ENCODE measurements at places on chromosomes 5 and 9.

- no peak for DNase-seq
- no peaks in the 10 kb centered on the region for H3K27me3 ChIP-seq
- no peak overlapping the region for H3K4me3 ChIP-seq
- H3K36me3 ChIP-seq: no peaks in the 10 kb centered on the region
Observed at GRCh38 chr5:111863801-111864200, 106.8 kb upstream of the NREP start.

GRCh38 chr5:39361306-39361705, 3.0 kb downstream of the C9 start:
- H3K27ac ChIP-seq: no peak overlapping the region
- no peak for DNase-seq
- H3K4me1 ChIP-seq: no peaks in the 10 kb centered on the region
- no peaks in the 10 kb centered on the region for H3K27me3 ChIP-seq
- H3K36me3 ChIP-seq: no peaks in the 10 kb centered on the region
- H3K4me3 ChIP-seq: no peak overlapping the region

GRCh38 chr5:164824671-164825070, 1319.3 kb downstream of the MAT2B start:
- no peak overlapping the region for H3K4me3 ChIP-seq
- peaks cover 5% of the 10 kb centered on the region for H3K4me1 ChIP-seq
- DNase-seq: no peak
- peaks cover 3% of the 10 kb centered on the region for H3K27me3 ChIP-seq
- no peaks in the 10 kb centered on the region for H3K36me3 ChIP-seq

- H3K27me3 ChIP-seq: peaks cover 74% of the 10 kb centered on the region
- H3K36me3 ChIP-seq: no peaks in the 10 kb centered on the region
- peaks cover 4% of the 10 kb centered on the region for H3K4me1 ChIP-seq
- no peak within 1 kb of the TSS for H3K27ac ChIP-seq
Observed at GRCh38 chr5:169637085-169637548, at the start of gene DOCK2. Gene DOCK2 (plus strand): TSS chr5:169637275. CDS start chr5:169637327, 52 bp downstream.

- peaks cover 5% of the 10 kb centered on the region for H3K4me1 ChIP-seq
- H3K27ac ChIP-seq: no peak overlapping the region
- no peaks in the 10 kb centered on the region for H3K27me3 ChIP-seq
Observed at GRCh38 chr5:108174286-108174685, 207.6 kb downstream of the FBXL17 start.

DNA sequence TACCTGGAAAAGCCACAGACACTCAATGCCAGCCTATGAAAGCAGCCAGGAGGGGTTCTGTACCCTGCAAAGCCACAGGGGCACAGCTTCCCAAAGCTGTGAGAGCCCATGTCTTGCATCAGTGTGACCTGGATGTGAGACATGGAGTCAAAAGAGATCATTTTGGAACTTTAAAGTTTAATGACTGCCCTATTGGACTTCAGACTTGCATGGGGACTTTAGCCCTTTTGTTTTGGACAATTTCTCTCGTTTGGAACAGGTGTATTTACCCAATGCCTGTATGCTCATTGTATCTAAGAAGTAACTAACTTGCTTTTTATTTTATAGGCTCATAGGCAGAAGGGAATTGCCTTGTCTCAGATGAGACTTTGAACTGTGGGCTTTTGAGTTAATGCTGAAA, 244.9 kb upstream of the TYRP1 start:
- no peak overlapping the region for H3K4me3 ChIP-seq
- H3K27me3 ChIP-seq: no peaks in the 10 kb centered on the region
- H3K4me1 ChIP-seq: no peaks in the 10 kb centered on the region
- DNase-seq: no peak
- no peaks in the 10 kb centered on the region for H3K36me3 ChIP-seq
- no peak overlapping the region for H3K27ac ChIP-seq

- DNase-seq: no peak
- no peak overlapping the region for H3K4me3 ChIP-seq
- no peaks in the 10 kb centered on the region for H3K4me1 ChIP-seq
- no peaks in the 10 kb centered on the region for H3K36me3 ChIP-seq
- H3K27me3 ChIP-seq: peaks cover 6% of the 10 kb centered on the region
Observed at GRCh38 chr9:121930956-121931355, 162.2 kb downstream of the TTLL11 start.

DNA sequence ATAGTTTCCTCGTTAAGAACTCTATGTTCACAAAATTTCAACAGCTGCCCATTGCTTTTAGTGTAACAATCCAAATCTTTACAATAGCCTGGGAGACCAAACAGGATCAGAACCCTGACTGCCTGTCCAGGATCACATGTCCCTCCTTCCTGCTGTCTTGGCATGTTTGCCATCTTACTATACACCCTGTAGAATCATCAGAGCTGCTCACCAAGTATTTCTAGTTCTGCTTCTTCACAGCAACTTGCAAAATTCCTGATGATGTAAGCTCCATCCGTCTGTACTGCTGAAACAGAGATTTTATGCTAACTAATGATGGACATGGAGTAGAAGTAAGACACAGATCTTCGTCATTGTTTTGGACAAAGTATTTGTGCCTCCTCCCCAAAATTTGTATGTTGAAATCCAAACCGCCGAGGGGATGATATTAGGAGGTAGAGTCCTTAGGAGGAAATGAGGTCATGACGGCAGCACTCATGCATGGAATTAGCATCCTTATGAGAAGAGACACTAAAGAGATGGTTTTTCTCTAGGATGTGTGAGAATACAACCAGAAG, 464.9 kb upstream of the BRINP1 start:
- H3K4me3 ChIP-seq: no peak overlapping the region
- H3K27me3 ChIP-seq: peaks cover 28% of the 10 kb centered on the region
- H3K36me3 ChIP-seq: no peaks in the 10 kb centered on the region
- no peak overlapping the region for H3K27ac ChIP-seq
- no peak for DNase-seq

GRCh38 chr9:21994556-21995005, at the start of gene CDKN2B-AS1:
Gene CDKN2B-AS1 (plus strand): TSS chr9:21994791.
- H3K36me3 ChIP-seq: peaks cover 2% of the 10 kb centered on the region
- H3K27me3 ChIP-seq: peaks cover 23% of the 10 kb centered on the region
- DNase-seq: peak; percentile 65

GRCh38 chr5:174402222-174402812, 322.1 kb upstream of the MSX2 start:
- H3K27me3 ChIP-seq: no peaks in the 10 kb centered on the region
- H3K27ac ChIP-seq: no peak overlapping the region
- H3K36me3 ChIP-seq: no peaks in the 10 kb centered on the region
- no peak overlapping the region for H3K4me3 ChIP-seq

DNA sequence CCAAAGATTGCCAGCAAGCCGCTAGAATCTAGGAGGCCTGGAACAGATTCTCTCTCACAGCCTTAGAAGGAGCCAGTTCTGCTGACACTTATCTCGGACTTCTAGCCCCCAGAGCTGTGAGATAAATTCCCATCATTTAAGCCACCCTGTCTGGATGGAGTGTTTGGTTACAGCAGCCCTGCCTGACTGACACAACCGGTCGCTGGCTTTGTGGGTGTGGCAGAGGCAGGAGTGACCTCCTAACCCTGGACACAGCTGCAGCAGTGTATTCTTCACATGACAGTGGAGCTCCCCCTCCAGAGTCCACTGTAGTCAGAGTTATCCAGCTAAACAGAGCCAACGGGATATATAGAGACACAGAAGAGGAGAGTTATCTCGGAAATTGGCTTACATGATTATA, 21.2 kb upstream of the IL17B start:
- H3K36me3 ChIP-seq: no peaks in the 10 kb centered on the region
- H3K4me3 ChIP-seq: no peak overlapping the region
- peaks cover 33% of the 10 kb centered on the region for H3K4me1 ChIP-seq
- H3K27ac ChIP-seq: peak overlapping the region; percentile 84
- no peak for DNase-seq

GRCh38 chr5:13910201-13910600, 34.3 kb downstream of the DNAH5 start:
- H3K4me3 ChIP-seq: no peak overlapping the region
- H3K27me3 ChIP-seq: no peaks in the 10 kb centered on the region

GRCh38 chr9:7273575-7273974, 515.8 kb downstream of the KDM4C start:
- peaks cover 24% of the 10 kb centered on the region for H3K27me3 ChIP-seq
- no peak overlapping the region for H3K4me3 ChIP-seq
- DNase-seq: no peak
- H3K4me1 ChIP-seq: peaks cover 3% of the 10 kb centered on the region

- H3K4me3 ChIP-seq: peak within 1 kb of the TSS; percentile 69
- no peaks in the 10 kb centered on the region for H3K36me3 ChIP-seq
- H3K4me1 ChIP-seq: peaks cover 8% of the 10 kb centered on the region
- peaks cover 84% of the 10 kb centered on the region for H3K27me3 ChIP-seq
- DNase-seq: peak; percentile 61
- H3K27ac ChIP-seq: no peak within 1 kb of the TSS
Observed at GRCh38 chr9:17578911-17579793, at the start of gene SH3GL2. Gene SH3GL2 (plus strand): TSS chr9:17579066.

- H3K36me3 ChIP-seq: no peaks in the 10 kb centered on the region
- peaks cover 8% of the 10 kb centered on the region for H3K4me1 ChIP-seq
- H3K27me3 ChIP-seq: no peaks in the 10 kb centered on the region
- H3K27ac ChIP-seq: peak overlapping the region; percentile 88
- no peak overlapping the region for H3K4me3 ChIP-seq
- DNase-seq: no peak
Observed at GRCh38 chr9:110114859-110115201, 93.1 kb downstream of the C9orf152 start.

DNA sequence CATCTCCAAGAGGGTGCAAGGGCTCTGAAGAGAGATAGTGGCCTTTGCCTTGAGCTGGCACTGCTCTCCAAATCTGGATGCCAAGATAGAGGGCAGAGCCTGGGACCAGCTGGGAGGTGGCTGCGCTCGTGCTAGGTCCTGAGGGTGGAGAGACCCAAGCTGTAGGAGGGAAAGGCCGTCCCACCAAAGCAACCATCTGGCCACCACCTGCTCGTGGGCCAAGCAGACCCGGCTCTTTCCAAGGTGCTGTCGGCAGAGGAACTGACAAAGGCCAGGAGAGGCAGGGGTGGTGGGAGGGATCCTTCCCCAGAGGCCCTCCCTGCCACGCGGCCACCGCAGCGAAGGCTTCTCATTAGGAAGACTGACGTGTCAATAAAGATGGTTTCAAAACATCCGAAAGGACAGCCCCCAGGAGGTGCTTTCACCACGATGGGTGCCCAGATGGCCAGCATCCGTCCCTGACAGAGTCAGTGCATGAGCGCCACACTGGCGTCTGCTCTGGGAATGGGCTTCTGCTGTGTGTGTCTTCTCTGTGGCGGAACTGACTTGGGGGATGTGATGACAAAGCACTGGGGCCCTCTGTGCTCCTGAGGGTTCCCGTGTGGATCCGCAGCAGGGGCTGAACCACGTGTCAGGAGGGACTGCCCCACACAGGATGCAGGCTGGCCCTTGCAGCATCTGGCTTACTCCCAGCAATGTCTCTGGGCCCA, 213.5 kb downstream of the FANCC start:
- H3K4me3 ChIP-seq: no peak overlapping the region
- no peaks in the 10 kb centered on the region for H3K27me3 ChIP-seq
- peaks cover 29% of the 10 kb centered on the region for H3K4me1 ChIP-seq
- no peak overlapping the region for H3K27ac ChIP-seq

- DNase-seq: no peak
- H3K36me3 ChIP-seq: peaks cover 7% of the 10 kb centered on the region
- H3K4me3 ChIP-seq: peak overlapping the region; percentile 48
- H3K27ac ChIP-seq: no peak overlapping the region
- H3K27me3 ChIP-seq: peaks cover 45% of the 10 kb centered on the region
- peaks cover 12% of the 10 kb centered on the region for H3K4me1 ChIP-seq
Observed at GRCh38 chr9:114097613-114098020, 1.5 kb downstream of the KIF12 start.

DNA sequence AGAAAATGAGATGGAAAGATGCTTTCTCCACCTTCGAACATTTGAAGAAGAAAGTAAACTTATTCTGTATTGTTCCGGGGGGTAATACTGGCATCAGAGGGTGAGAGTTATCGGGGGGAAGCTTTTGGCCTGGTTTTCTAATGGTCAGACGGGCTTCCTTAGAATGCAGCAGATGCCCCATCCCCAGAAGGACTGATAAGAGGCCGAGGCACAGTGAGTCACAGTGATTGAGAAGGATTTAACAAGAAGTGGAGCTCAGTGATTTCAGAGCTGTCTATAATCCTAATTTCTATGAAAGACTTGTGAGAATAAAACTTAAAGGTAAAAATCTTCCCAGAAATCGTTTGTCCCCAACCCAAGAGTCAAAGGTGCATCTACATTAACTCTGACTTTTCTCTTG, 123.9 kb downstream of the DOCK8 start:
- no peaks in the 10 kb centered on the region for H3K27me3 ChIP-seq
- no peak for DNase-seq
- H3K4me1 ChIP-seq: peaks cover 8% of the 10 kb centered on the region
- no peak overlapping the region for H3K4me3 ChIP-seq
- no peak overlapping the region for H3K27ac ChIP-seq

DNA sequence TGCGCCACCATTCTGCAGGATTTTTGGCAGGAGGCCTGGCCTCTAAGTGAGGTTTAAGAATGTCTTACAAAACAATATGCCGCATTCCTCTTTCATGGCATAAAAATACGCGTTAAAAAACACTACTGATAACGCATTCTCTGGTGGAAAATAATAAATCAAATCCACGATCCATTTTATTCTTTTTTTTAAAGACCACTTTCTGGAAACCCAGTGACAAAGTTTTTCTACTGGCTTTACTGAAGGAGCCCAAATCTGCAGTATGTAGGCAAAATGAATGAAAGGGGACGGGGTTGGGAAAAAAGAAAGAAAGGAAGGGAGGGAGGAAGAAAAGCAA, 2.0 kb downstream of the SV2C start:
- H3K4me1 ChIP-seq: peaks cover 28% of the 10 kb centered on the region
- peaks cover 91% of the 10 kb centered on the region for H3K27me3 ChIP-seq
- H3K4me3 ChIP-seq: peak overlapping the region; percentile 46
- H3K36me3 ChIP-seq: no peaks in the 10 kb centered on the region

GRCh38 chr5:139667001-139667729, 19.0 kb downstream of the CXXC5 start:
- peaks cover 38% of the 10 kb centered on the region for H3K4me1 ChIP-seq
- no peak overlapping the region for H3K4me3 ChIP-seq
- no peak for DNase-seq
- H3K27me3 ChIP-seq: no peaks in the 10 kb centered on the region

GRCh38 chr5:1409381-1410110, 35.7 kb downstream of the SLC6A3 start:
- H3K27me3 ChIP-seq: peaks cover 43% of the 10 kb centered on the region
- H3K27ac ChIP-seq: no peak overlapping the region
- DNase-seq: no peak
- H3K36me3 ChIP-seq: no peaks in the 10 kb centered on the region
- H3K4me3 ChIP-seq: no peak overlapping the region
- no peaks in the 10 kb centered on the region for H3K4me1 ChIP-seq

DNA sequence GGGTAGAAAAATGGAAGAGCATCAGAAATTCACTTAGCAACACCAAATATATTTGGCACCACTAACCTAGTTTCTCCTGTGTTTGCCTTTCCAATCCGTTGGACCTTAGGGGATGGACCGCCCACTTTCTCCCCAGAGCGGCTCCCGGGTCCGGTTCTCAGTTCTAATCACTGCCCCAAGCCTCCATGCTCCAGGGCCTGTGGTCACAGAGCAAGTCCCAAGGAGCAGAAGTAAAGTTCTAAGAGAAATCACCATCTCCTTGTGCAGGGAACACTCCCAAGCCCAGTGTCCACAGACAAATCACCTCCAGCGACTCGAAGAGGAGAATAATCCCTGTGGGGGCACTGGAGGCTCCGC, 728 bp upstream of the SLC1A1 start:
- no peaks in the 10 kb centered on the region for H3K36me3 ChIP-seq
- H3K4me3 ChIP-seq: peak overlapping the region; percentile 87
- peaks cover 47% of the 10 kb centered on the region for H3K27me3 ChIP-seq
- H3K27ac ChIP-seq: no peak overlapping the region
- H3K4me1 ChIP-seq: peaks cover 21% of the 10 kb centered on the region
- peak; percentile 39 for DNase-seq
